ENCODE measurements at places on chromosomes 11 and 22.
A peak's percentile ranks its signal among the peaks of the same experiment; 100 is the strongest.

DNA sequence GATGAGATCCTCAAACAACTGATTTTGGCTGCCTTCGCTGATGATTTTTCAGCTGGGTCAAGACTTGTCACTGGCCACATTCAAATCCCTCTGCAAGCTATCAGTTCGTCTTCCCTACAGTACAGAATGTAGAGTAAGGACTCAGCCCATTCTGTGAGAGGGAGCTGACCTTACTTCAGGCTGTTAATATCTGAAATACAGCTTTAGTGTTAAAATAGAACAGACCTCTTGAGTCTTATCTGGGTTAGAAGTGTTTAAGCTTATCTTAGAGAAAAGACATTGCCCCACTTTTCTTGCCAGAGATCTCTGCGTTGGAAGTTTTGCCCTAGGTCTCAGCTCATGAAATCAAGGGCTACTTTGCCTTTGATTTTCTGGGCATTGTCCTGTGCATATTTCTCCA, 383.4 kb upstream of the LARGE1 start:
- DNase-seq: no peak

- no peak for DNase-seq
Observed at GRCh38 chr22:32617271-32617670, 142.7 kb downstream of the FBXO7 start.

- no peak for DNase-seq
Observed at GRCh38 chr11:80598905-80599304, 1158.1 kb upstream of the TENM4 start.

DNA sequence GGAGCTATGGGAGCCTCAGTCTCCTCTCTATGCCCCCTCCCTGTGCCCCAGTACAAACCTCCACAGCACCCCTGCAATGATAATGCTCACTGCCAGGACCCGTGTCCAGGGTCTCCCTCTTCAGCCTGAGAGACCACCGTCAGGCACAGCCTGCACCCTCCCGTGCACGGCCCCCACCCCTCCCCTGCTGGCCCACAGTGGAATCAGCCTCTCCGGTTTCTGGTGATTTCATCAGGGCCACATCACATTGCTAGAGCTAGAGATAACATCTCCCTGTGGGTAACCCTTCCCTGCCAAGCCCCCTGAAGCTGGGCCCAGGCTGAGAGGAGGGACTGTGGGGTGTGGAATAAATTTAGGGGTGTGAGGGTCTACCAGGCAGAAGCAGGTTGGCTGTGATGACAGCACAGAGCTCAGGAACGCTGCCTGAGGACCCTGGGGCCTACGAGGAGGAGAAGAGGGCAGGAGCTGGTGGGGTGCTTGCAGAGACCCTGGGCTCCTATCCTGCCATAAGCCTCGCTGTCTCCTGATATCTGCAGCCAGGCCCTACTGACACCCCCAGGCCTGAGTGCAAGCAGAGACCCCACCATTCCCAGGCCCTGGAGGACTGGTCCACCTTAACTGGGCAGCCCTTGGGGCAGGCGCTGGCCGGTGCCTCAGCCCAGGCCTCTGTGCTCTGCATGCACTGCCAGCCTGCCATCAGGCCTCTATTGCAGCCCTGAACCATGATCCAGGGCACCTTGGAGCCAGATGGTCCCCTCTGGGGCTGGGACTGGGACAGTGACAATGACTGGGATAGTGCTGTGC, at the start of gene KLHDC7B:
Gene KLHDC7B (plus strand): TSS at position 378 of the 804 bp plus-strand sequence. CDS start 345 bp downstream, at position 723.
- no peak for DNase-seq

DNA sequence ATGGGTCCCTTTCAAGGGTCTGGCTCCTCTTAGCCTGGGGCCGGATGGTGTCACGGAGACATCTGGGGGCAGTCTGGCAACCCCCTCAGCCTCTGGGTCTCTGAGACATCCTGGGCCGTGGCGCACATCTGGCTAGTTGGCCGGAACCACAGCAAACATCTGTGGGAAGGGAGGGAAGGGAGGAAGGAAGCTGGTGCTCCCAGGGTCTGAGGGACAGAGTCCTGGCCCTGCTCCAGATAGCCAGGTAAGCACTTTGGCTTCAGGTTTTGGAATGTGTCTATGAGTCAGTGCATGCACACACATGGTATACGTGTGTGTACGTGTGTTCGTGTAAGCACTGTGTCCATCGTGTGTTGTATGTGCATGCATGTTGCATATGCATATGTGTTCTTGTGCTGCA, 225.1 kb downstream of the MN1 start:
- no peak for DNase-seq

DNA sequence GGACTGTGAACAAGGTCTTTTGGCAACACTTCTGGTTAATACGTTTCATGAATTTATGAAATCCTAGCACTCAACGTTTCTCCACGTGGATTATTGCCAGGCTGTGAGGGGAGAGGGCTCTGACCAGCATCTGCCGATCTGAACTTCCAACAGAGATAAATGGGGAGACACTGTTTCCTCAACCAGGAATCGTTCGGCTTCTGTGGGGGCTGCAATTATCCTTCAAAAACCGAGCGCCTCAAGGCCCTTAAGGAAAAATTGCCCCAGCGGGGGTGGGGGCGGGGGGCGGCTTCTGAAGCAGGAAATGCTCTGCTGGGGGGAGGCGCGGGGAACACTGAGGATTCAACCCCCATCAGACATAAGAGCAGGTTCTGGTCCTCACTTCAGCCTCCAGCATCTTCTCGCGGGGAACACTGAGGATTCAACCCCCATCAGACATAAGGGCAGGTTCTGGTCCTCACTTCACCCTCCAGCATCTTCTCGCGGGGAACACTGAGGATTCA, 155.6 kb downstream of the BRD1 start:
- DNase-seq: no peak

DNA sequence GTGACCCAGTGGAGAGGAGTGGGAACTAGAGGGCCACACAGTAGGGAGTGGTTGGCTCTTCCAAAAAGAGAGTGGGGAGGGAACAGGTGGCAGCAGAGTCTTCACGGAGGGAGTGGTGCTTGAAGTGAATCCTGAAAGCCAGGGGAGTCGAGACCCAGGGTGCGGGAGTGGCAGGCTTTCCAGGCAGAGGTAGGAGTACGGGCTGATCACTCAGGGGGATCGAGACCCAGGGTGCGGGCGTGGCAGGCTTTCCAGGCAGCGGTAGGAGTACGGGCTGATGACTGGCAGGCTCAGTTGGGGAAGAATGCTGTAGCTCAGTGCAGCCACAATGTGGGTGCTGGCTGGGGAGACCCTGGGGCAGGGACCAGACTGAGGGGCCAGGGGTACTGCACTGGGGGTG, 148.2 kb downstream of the TBC1D22A start:
- DNase-seq: no peak

- no peak for DNase-seq
Observed at GRCh38 chr11:130165601-130166456, 6.2 kb downstream of the ST14 start.

GRCh38 chr11:122910775-122911174, 28.2 kb downstream of the JHY start:
- DNase-seq: no peak

DNA sequence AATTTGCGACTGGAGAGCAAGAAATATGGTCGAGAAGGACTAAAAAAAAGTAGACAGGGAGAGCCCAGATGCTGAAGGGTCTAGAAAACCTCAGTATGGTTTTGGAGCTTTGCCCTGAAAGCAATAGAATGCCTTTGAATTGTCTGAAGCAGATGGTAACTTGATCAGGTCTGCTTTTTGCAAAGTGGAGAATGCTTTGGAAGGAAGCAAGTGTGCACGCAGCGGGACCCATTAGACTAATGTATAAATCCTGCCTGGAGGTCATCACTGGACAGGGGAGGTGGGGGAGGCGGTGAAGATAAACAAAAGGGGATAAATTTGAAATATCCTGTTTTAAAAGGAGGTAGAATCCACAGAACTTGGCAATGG, 757 bp upstream of the HINFP start:
- DNase-seq: no peak

DNA sequence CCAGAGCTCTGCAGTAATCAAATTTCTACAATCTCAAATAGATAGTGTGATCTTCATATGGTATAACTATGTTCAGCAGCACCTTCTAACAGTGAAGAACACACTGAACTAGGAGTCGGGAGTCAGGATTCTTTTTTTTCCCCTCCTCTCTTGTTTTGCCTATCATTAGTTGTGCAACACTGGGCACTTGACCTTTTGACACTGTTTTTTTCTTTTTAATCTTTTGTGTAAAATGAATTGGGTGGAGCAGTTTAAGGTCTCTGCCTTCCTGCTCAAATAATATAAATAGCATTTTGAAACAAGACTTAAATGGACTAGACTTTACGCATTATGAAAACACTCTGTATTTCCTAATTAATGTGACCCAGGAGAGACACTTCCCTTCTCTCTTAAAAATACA, 39.7 kb downstream of the CTSC start:
- DNase-seq: no peak

- DNase-seq: peak; percentile 18
Observed at GRCh38 chr11:10742460-10743208, 8.4 kb upstream of the CTR9 start.

DNA sequence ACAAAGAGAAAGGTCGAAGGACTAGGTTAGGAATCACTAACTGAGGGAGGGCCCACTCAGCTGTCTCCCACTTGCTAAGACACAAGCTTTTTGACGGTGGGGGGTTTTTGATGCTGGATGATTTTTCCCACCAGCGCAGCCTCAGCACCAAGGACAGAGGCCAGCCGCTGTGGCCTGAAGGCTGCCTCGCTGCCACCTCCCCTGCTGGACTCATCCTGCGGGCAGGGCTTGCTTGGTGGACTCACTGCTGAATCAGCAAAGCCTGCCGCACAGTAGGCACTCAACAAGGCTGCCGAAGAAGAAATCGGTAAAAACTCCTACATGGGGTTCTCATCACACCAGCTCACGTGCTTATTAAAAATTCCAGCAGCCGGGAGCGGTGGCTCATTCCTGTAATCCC, 2.6 kb downstream of the ALG12 start:
- DNase-seq: no peak

DNA sequence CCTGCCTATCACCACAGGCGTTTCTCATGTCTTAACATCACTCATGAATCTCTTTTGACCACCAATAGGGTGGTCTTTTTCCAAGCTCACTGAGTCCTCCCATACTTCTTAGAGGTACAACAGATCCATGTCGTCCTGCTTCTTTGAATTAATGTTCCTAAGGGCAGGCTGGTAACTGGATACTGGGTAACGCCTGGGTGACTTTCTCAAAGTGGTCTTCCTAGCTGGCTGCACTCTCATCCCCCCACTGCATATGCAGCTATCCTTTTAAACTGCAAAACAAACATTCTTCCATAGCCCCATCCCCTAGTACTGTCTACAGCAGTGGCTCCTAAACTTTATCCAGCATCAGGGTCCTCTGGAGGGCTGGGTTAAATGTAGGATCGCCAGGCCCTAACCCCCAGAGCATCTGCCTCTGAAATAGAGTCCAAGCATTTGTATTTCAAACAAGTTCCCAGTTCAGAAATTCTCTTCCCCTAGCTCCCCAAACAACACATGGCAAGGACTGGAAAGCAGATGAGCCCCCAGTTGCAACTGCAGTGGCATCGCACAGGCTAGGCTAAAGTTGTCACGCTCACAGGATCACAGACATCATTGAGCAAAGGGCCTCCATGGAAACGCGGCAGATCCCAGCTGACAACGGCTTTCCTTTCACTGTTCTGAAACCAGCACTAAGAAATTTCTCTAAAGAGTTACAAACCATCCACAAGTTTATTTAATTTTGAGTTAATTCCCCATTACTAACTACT, 204.9 kb downstream of the LARGE1 start:
- no peak for DNase-seq

DNA sequence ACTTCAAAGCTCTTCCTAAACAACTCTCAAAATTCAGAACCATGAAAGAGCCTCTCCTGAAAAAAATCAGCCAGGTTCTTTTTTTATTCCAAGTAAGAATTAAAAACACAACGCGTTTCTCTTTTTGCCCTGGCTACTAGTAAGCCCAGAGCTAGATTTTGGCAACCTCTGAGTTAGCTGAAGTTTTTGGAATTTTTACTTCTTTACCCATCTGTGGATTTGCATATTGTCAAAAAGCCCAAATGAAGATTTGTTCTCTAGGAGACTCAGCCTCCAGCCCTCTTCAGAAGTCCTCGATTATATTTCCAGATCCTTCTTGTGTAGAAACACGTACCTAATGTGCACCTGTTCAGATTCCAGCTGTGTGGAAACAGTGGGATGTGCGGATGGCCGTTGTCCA, 517.9 kb downstream of the TBC1D22A start:
- no peak for DNase-seq

DNA sequence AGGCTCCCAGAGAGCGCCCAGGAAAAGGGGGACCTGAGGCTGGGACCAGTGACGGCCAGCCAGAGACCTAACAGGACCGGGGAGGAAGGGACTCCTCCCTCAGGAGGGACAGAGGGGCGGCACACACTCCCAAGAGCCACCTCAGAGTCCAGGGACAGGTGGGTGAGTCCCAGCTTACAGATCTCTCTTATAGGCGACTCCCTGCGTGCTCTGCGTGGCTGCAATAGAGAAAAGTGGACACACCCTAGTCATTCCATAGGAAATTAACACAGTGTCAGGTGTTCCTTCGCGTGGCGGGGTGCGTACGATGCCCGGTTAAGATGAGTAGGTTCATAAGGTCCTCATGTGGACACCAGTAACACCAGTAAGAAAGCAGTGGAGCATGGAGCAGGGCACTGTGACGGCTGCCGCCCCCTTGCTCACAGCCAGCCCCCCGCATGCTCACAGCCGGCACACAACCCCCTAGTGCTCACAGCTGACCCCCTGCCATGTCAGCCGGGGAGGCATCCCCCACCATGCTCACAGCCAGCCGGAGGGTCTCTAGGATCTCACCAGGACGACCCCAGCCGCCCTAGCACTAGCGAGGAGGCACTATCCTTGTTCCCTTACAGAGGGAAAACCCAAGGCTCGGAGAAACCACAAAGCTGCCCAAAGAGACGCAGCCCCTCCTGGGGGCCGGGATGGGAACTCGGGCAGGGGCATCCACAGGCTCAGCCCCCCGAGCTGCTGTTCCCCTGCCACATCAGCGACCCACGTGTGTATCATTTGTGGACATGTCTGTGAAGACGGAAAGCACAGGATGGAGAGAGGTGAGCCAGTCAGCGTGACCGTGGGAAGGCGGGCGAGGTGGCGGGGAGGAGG, 426.8 kb downstream of the TBC1D22A start:
- no peak for DNase-seq

- DNase-seq: no peak
Observed at GRCh38 chr11:2690596-2691354, 9.0 kb downstream of the KCNQ1OT1 start.

DNA sequence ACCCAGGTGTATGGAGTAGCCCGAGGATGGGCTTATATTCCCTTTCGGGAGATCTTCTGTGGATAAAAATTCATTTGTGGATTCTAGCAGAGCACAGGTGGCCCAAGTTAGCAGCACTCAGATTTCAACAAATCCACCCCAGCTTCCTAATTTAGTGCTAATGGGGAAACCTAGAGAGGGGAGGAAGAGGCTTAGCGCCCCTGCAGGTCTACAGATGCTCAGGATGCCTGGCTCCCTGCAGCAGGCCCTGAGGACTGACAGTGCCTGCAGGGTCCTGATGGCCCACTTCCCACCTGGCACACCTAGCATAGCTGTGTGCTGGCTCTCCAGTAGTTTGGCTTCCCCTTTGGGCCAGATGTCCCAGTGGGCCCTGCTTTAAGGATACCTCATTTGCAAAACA, 6.5 kb downstream of the DGAT2 start:
- no peak for DNase-seq

DNA sequence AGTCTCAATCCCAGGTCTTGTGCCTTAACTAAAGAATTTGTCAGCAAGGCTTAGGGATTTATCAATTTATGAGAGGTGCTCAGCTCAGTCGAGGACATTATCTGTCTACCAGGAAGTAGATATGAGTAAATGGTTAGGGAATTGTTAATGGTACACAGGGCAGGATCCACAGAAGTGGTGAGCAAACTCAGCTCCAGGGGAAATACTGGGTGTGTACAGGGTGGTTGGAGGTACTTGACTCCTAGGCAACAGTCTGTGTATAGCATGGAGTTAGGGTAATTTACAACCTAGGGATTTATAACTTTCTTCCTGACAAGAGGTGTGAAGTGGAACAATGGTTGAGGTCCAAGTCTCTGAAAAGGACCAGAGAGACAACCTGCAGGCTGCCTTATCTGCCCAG, 123.4 kb upstream of the OR9Q1 start:
- no peak for DNase-seq

Measured in T-helper 9 cell (primary cell).